Large intestine (tissue), 12 donors: ENCODE measurements at places on chromosomes 16 and 17. TPM values are rescaled to one million over a fixed set of nuclear protein-coding genes. Genes with fewer than 3 reads are reported as not detected.

Gene PARD6A
- polyA plus RNA-seq = 1.6 TPM

Gene ANKFN1
- 0.24 TPM for polyA plus RNA-seq

Gene KRTAP4-4
- not detected for polyA plus RNA-seq

Gene WNK4
- 16.9 TPM for polyA plus RNA-seq

Gene ZNF385C
- polyA plus RNA-seq = 1.4 TPM

Gene TPSG1
- 25.4 TPM for polyA plus RNA-seq

Gene SLC52A1
- 3.2 TPM for polyA plus RNA-seq

Gene STX1B
- polyA plus RNA-seq = 1.9 TPM

Gene OR1F1
- not detected for polyA plus RNA-seq

Gene HAS3
- 1.2 TPM for polyA plus RNA-seq

Gene CDRT4
- 29.3 TPM for polyA plus RNA-seq

Gene EZH1
- 37.6 TPM for polyA plus RNA-seq

Gene CCDC40
- polyA plus RNA-seq = 5.7 TPM

Gene TNRC6A
- polyA plus RNA-seq = 49.2 TPM

Gene CDRT15L2
- not detected for polyA plus RNA-seq

Gene ENPP7
- polyA plus RNA-seq = 136 TPM

Gene VKORC1
- polyA plus RNA-seq = 51.8 TPM

Gene CD300H
- polyA plus RNA-seq = 0.15 TPM

Gene FBXL16
- 3.8 TPM for polyA plus RNA-seq

Gene KIF19
- polyA plus RNA-seq = 5.7 TPM

Gene EPN3
- 3.3 TPM for polyA plus RNA-seq

Gene PMFBP1
- polyA plus RNA-seq = 4.7 TPM

Gene EPOP
- polyA plus RNA-seq = 0.57 TPM

Gene SLC6A4
- 30.1 TPM for polyA plus RNA-seq

Gene KRT12
- 0.16 TPM for polyA plus RNA-seq

Gene EIF3C
- polyA plus RNA-seq = 397 TPM

Gene MYH3
- polyA plus RNA-seq = 26.7 TPM

Gene KRT27
- not detected for polyA plus RNA-seq

Gene CBLN1
- polyA plus RNA-seq = 1.8 TPM

Gene KRTAP3-1
- not detected for polyA plus RNA-seq

Gene PRSS21
- polyA plus RNA-seq = 0.49 TPM

Gene CLEC18B
- 2.8 TPM for polyA plus RNA-seq

Gene SSH2
- 16.2 TPM for polyA plus RNA-seq

Gene GAST
- polyA plus RNA-seq = 0.28 TPM

Gene TNP2
- polyA plus RNA-seq = not detected

Gene ACSM5
- polyA plus RNA-seq = 0.48 TPM

Gene SLC5A11
- polyA plus RNA-seq = 10.0 TPM

Gene SLC6A2
- 0.12 TPM for polyA plus RNA-seq

Gene IL21R
- polyA plus RNA-seq = 0.39 TPM

Gene IL17C
- polyA plus RNA-seq = not detected

Gene POLG2
- 27.0 TPM for polyA plus RNA-seq

Gene KRT31
- polyA plus RNA-seq = not detected

Gene FGF11
- polyA plus RNA-seq = 1.3 TPM

Gene TP53I13
- 77.0 TPM for polyA plus RNA-seq

Gene CCL11
- polyA plus RNA-seq = 0.64 TPM

Gene NMRAL1
- 37.7 TPM for polyA plus RNA-seq

Gene SARM1
- 17.0 TPM for polyA plus RNA-seq

Gene LRRC36
- 2.5 TPM for polyA plus RNA-seq

Gene HES7
- polyA plus RNA-seq = 0.16 TPM

Gene MT1A
- 0.31 TPM for polyA plus RNA-seq

Gene GPT2
- polyA plus RNA-seq = 5.2 TPM

Gene SOX8
- 3.7 TPM for polyA plus RNA-seq

Gene FN3KRP
- polyA plus RNA-seq = 44.2 TPM
